ENCODE measurements at places on chromosomes 12 and 14.

- DNase-seq = no peak
These were observed 117.2 kb upstream of the DNM1L start for GRCh38 chr12:32561931-32562341.

GRCh38 chr14:71687166-71687831 is 244.9 kb upstream of the RGS6 start:
- peak; percentile 77 for DNase-seq

GRCh38 chr14:37824939-37825712 is 229.7 kb downstream of the TTC6 start:
- DNase-seq = no peak

DNA sequence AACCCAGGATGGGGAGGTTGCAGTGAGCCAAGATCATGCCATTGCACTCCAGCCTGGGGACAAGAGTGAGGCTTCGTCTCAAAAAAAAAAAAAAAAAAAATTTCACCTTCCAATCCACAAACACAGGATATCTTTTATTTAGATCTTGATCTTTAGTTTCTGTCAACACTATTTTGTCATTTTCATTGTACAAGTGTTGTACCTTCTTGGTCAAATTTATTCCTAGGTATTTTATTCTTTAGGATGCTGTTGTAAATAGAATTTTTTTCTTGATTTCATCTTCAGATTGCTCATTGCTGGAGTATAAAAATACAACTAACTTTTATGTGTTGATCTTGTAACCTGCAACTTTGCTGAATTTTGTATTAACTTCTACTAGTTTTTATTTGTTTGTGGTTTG is 60.8 kb downstream of the ARHGAP5 start:
- DNase-seq = no peak

DNA sequence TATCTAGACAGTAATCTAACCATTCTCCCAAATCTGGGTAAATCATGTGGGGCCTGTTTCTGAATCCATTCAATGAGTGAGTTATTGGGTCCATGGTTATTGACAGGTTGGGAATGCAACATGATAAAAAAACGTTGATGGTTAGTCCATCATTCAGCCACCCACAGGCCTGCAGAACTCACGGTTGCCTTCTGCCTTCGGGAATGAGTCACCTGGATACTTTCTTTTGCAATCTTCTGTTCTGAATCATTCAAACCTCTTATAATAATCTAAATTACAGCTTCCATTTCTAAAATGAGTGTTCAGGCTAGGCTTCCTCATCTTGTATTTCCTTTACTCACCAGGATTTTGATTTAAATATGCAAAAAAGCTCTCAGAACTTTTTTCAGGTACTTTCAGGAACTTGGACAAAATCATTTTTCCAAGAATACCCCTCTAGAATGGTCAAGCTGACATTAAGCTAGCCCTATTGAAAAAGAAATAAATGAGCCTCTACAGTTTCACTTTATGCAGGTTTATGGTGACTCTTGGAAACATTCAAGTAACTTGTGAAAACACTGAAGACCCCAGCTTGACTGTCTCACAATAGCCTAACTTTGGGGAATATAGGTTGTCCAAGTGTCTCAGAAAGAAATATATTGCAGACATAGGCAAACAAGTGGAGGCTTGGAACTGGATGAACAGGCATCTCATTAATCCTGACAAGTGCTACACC is 94.4 kb downstream of the KCNK10 start:
- no peak for DNase-seq

DNA sequence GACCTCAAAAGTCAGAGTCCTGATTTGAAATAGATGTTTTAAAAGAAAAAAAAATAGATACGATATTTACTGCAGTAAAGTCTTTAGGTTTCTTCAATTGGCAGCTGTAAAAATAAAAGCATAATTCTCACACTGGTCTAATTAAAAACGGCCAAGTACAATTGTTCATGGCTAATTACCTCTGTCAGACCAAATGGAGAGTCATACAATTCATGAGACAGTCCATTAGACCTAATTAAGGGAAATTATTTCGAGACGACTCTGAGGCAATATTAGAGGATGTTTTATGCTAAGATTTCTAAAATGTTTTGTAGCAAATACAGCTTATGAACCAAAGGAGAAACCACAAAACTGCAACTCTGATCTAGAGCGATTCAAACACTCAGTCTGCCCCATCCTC is 131.3 kb downstream of the PHLDA1 start:
- no peak for DNase-seq

- no peak for DNase-seq
These were observed 14.1 kb downstream of the ABCD2 start for GRCh38 chr12:39605501-39605900.

GRCh38 chr12:105948331-105948730 is 190.4 kb downstream of the NUAK1 start:
- peak; percentile 65 for DNase-seq

DNA sequence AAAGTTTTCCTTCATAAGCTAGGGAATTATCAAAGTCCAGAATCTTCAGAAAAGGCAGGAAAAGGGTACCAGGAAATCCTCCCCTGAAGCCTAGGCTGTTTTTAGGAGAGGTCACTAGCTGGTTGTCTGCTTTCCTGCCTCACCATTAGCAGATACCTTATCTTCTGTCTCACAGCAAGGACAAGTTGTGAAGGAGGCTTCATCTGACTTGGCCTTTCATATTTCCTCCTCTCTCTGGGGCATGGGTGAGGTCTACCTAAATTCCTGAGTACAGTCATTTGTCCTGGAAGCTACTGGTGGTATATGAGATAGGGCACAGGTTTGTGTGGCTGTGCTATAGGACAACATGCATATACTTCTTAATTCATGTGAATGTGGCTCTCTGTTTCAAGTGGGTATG is 2.3 kb downstream of the FOXJ2 start:
- no peak for DNase-seq

GRCh38 chr12:122868471-122869177 is 27.3 kb downstream of the VPS37B start:
- DNase-seq = no peak

DNA sequence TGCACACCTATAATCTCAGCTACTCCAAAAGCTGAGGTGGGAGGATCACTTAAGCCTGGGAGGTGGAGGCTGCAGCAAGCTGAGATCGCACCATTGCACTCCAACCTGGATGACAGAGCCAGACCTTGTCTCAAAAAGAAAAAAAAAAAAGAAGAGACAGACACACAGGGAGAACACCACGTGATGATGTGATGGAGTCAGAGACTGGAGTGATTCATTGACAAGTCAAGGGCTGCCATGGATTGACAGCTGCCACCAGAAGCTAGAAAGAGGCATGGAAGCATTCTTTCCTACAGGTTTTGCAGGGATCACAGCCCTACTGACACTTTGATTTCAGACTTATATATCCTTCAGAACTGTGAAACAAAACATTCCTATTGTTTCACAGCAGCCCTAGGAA is 3.5 kb upstream of the HCFC2 start:
- DNase-seq = no peak

All from fibroblast of the aortic adventitia (primary cell).